ENCODE measurements at places on chromosomes 13 and 19.

GRCh38 chr19:43779147-43779819 is 1.5 kb downstream of the KCNN4 start:
- DNase-seq, result no peak

GRCh38 chr19:30577551-30578105 is 205.4 kb downstream of the ZNF536 start:
- DNase-seq, result no peak

- no peak for DNase-seq
Measured at GRCh38 chr19:42380155-42380554, 9.9 kb downstream of the CNFN start.

- DNase-seq, result no peak
Measured at GRCh38 chr13:26095338-26095737, 43.5 kb upstream of the SHISA2 start.

DNA sequence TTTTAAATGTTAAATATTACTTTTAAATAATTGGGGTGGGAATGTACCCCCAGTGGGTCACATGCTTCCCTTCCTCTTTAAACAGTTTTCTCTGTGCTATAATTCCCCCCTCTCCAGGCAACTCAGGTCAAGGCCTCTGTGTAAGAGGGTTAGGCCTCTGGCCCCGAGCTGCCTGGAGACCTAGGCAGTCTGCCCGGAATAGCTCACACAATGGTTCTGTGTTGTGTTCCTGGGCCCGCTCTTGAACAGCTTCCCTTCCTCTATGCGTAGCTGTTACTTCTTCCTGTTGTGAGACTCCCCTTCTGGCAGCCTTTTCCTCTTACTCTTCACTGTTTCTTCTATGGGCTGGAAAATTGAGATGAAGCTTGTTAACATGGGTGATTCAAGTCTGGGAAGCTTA is 14.8 kb upstream of the ZNF492 start:
- no peak for DNase-seq

DNA sequence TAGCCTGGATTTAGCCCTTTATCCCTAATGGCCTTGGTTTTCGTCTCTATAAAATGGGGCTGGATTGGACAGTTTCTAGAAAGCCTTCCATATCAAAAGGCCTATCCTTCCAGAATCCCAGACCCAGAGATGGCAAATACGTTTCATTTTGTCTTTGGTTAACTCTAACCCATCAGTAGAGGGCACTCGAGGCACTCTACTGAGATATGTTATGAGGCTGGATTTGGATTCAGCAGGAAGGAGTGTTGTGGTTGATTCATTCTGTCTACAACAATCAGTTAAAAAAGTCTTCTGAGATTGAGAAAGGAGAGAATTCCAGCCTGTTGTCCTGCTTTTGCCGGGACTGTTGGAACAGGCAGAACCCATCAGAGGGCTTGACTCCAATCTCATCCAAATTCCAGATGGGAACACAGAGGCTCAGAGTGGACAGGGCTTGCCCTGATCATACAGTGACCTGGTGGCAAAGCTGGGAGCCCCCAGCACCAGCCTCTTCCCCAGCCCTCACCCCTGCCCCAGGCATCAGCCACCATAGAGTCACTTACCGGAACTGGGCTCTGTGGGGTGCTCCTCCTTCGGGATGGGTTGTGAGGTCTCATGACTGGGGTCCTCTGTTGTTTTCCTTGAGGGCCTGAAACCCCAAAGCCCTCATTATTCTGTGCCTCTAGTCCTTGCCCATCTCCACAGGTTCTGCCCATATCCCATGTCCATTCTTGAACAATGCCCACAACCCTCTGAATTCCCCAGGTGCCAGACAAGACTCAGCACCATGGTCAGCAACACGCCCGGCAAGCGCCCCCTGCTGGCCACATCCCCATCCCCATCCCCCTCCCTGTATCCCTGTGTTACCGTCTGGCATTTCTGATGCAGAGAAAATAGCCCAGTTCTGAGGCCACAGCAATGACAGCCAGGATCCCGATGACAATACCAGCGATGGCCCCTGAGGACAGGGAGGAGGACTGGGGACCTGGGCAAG is 12.3 kb upstream of the ZNF180 start:
- no peak for DNase-seq

GRCh38 chr13:76993021-76993420 is 1.1 kb downstream of the CLN5 start:
- DNase-seq, result no peak

GRCh38 chr13:110626521-110626920 is 11.2 kb downstream of the NAXD start:
- DNase-seq, result no peak

GRCh38 chr19:8552810-8553209 is 24.4 kb downstream of the MYO1F start:
- no peak for DNase-seq

DNA sequence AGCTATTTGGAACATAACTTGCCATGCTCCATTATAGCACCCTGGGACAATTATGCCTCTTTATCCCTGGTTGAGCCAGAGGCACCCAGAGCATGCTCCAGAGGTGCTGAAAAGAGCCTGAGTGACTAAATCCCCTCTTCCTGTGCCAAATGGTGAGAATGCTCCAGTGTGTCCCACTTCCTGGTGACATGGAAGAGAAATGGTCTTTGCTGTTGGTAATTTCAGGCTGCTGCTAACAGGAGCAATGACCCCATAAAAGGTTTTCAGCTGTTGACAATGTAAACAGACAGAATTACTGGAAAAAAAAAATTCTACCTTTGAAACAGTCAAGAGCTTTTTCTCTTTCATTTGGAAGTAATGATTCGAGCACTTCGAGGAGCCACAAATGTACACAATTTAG is 341.8 kb downstream of the FGF9 start:
- no peak for DNase-seq

- DNase-seq, result no peak
Measured at GRCh38 chr13:48978942-48979601, 3.4 kb downstream of the FNDC3A start.

DNA sequence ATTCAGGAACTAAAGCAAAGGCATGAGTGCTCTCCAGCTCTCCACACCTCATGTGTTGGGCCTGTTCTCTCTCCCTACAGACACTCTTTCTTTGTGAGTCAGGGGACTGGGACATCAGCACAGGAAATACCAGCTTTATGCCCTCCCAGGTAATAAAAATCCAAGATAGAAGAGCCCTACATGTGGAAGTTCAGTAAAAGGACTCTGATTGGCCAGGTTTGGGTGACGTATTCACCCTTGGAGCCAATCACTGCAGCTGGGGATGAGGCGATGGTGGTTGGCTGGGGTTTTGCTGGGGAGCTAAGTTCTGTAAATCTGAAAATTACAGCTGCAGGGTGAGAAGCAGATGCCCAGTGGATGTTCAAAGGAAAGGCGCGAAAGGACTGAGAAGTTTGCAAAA is 32.5 kb downstream of the CCDC70 start:
- DNase-seq, result no peak

- no peak for DNase-seq
Measured at GRCh38 chr13:99505814-99506269, 4.6 kb downstream of the TM9SF2 start.

GRCh38 chr13:34356686-34357434 is 538.9 kb downstream of the RFC3 start:
- DNase-seq, result no peak

DNA sequence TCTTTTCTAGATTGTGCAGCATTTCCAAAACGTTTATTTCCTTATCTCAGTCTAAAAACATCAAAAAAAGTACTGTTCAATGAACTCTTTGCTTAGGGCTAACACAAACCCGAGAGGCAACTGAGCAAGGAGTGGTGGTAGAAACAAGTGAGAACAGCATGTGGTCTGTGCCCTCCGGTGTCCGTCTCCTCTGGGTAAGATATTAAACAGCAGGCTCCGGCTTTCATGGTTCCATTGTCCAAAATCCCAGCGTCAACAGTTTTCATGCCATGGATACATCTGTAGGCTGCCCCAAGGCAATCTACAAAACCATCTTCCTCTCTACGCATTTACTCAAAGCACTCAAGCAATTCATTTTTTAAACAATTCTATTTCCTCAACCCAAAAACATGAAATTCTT is 22.8 kb downstream of the DCLK1 start:
- no peak for DNase-seq

GRCh38 chr13:80340651-80341100 is 250 bp downstream of the SPRY2 start:
- peak; percentile 73 for DNase-seq

DNA sequence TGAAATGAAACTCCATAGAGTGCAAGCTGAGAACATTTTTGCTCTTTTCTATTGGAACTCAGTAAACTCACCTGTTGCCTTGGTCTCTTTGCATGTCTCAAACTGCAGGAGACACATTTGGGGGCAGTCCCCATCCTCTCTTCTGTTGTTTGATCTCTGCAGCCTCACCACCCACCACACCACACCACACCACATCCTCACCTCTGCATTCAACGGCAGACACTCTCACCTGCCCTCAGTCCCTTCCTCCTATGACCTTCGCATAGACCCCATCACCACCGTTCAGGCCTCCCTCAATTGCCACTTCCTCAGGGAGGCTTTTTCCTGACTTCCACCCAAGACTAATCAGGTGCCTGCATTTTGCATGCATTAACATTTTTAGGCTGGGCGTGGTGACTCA is 14.4 kb upstream of the TPM4 start:
- DNase-seq, result no peak

DNA sequence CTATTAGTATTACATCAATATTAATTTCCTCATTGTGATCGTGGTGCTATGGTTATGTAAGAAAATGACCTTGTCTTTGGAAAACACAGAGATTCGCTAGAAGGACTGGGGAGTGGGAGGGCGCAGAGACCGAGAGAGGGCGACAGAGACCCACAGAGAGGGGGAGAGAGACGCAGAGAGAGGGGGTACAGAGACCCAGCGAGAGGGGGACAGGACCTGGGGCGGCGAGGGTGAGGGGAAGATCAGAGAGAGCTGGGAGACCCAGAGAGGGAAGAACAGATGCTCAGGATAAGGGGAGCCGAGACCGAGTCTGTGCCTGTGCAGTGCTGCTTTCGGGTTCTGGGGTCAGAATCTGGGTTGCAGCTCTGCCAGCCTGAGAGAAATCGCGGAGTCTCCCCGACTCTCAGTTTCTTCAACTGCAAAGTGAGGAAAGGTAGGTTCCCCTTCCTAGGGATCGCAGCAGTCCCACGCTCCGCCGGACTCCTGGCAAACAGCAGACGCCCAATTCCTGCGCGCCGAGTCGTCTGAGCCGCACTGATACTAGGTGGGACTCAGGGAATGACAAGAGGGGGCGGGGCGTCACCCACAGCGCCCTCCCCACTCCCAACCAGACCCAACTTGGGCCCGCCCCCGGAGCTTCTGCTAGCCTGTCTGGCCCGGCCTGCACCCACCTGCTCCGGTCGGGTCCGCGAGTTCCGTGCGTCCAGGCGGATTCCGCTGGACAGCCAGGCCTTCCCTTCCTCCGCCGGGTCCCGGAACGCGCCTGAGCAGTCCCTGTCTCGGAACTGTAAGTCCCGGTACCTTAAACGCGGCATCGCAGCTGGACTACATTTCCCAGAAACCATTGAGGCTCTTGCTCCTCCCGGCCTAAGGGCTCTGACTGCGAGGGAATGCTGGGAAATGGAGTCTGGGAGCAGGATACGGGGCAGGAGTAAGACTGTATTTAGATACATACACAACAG is 15.3 kb downstream of the IZUMO2 start:
- peak; percentile 93 for DNase-seq

- DNase-seq, result no peak
Measured at GRCh38 chr19:56692206-56692895, 20.8 kb upstream of the ZNF835 start.

DNA sequence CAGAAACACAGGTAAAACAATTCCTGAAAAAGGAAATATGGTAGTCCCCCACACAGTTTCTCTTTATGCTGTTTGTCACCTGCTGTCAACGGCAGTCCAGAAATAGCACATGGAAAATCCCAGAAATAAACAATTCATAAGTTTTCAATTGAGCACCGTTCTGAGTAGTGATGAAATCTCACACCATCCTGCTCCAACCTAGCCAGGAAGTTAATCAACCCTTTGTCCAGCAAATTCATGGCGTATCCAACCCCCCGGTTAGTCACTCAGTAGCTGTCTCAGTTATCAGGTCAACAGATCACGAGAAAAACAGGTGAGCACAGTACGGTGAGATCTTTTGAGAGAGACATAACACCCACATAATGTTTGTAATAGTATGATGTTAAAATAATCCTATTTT is 74.2 kb downstream of the TUBGCP3 start:
- DNase-seq, result no peak

DNA sequence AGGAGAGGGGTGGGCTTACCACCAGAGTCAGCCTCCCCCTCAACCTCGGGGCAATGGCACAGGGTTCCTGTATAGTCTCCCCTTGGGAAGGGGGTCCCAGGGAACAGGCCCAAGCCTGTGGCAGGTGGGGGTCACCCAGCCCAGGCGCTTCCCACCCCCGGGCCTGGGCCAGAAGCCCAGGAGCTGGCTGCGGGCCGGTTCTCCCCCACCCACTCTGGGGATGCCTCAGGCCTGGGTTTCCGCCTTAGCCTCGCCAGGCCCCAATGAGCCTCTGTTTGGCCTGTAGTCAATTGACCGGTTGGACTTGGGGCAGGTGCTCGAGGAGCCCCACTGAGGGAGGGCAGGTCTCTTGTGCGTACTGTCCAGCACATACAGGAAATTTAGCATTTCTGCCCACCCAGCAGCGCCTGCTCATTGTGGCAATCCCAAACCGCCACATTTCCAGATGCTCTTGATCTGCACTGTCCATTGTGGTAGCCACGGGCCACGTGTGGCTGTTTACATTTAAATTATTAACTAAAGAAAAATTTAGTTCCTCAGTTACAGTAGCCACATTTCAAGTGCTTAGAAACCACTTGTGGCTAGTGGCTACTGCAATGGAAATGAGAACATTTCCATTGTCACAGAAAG is 9.9 kb downstream of the LYL1 start:
- DNase-seq, result no peak

DNA sequence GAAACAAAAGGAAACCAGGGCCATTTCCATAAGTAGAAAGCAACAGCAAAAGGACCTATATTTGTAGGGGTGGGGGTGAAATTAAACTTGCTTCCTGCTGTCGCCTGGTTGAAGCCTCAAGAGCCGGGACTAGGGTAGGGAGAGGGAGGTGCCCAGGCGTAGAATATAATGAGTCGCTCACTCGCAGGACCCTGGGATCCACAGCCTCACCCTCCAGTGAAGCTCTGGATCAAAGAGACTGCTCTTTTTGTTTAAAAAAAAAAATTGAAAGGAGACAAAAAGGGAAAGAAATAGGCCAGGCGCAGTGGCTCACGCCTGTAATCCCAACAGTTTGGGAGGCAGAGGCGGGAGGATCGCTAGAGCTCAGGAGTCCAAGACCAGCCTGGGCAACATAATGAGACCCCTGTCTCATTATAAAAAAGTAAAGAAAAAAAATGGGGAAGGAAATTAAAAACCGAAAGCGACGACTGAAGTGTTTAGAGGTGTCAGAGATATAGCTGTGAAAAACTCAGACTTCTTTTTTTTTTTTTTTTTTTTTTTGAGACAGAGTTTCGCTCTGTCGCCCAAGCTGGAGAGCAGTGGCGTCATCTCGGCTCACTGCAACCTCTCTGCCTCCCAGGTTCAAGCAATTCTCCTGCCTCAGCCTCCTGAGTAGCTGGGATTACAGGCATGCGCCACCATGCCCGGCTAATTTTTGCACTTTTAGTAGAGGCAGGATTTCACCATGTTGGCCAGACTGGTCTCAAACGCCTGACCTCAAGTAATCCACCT is 10.9 kb upstream of the ADGRE5 start:
- no peak for DNase-seq

All from sigmoid colon (tissue), 7 donors.